ENCODE measurements at places on chromosomes 2 and 18.

DNA sequence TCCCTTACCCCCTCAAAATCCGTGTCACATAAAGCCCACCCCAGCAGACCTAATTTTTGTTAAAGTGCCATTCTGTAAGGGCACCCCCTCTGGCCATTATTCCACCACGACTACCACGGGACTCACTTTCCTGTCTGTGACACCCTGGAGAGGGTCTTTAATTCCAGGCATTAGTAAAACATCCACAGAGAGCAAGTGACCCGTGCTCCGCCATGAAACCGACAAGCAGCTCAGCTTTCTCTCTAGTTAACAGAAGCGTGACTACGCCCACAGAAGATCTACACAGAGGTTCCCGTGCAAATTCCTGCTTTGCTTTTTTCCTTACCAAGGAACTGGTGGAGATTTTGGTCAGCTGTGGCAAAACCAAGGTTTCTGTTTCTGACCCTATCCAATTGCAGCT, 4.4 kb downstream of the SIGLEC15 start:
- DNase-seq: no peak

DNA sequence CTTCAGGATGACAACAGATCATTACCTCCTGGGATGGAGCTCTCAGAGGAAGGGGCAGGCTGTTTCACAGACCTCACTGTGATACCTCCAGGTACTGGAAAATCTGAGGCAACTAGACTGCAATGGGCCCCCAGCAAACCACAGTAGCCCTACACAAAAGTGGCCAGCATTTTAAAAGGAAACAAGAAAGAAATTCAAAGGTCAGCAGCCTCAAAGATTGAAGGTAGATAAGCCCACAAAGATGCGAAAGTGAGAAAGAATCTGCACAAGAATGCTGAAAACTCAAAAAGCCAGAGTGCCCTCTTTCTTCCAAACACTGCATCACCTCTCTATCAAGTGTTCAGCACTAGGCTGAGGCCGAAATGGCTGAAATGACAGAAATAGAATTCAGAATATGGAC, 499.5 kb upstream of the CHAC2 start:
- DNase-seq: no peak

DNA sequence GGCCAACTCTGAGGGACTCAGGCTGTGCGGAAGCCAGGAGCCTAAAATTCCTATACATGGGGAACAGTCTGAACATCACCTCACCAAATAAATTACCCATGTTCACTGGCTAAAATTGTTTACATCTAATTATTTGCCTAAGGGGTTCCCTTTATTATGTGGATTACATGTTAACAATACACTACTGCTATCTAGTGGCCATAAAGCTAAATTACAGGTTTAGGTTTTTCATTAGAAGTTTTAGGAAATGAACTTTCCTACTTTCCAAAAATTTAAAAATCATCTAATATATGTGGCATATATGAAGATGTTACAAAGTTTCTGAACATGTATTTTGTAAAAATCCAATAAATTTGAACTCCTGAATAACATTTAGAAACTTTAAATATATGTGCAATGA, 40.3 kb downstream of the PLA2R1 start:
- DNase-seq: no peak

DNA sequence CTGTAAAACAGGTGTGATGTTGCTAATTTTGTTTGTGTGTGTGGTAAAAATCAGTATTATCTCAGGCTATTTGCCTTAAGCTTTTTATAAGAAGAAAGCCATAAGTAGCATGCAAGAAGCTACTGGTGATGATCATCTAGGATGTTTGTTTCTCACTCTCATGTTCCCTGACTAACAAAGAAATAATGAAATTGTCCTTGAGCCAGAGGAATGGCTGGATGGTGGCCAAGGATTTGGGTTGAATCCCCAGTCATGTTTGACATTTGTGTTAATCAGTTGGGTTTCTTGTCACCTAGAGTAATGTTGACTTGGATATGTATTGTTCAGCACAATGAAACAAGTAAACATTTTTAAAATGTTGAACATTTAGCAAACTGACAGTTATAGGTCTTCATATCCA, 496.8 kb upstream of the ZEB2 start:
- no peak for DNase-seq

DNA sequence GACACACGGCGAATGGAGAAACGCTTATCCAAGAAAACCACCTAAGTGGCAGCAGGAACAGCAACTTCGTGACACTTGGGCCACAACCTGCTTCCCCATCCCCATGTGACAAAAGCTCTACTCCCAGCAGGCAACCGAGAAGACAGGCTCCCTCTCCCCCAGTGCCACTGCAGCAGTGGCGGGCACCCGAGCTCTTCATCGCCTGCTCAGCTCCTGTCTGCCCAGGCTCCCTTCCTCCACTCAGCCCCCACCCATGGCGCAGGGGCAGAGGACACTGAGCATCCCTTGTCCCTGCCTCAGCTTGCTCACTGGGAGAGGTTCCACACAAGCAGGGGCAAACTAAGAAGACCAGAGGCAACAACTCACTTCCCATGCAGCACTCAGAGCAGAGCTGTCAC, 22.9 kb downstream of the SLC66A2 start:
- DNase-seq: no peak

DNA sequence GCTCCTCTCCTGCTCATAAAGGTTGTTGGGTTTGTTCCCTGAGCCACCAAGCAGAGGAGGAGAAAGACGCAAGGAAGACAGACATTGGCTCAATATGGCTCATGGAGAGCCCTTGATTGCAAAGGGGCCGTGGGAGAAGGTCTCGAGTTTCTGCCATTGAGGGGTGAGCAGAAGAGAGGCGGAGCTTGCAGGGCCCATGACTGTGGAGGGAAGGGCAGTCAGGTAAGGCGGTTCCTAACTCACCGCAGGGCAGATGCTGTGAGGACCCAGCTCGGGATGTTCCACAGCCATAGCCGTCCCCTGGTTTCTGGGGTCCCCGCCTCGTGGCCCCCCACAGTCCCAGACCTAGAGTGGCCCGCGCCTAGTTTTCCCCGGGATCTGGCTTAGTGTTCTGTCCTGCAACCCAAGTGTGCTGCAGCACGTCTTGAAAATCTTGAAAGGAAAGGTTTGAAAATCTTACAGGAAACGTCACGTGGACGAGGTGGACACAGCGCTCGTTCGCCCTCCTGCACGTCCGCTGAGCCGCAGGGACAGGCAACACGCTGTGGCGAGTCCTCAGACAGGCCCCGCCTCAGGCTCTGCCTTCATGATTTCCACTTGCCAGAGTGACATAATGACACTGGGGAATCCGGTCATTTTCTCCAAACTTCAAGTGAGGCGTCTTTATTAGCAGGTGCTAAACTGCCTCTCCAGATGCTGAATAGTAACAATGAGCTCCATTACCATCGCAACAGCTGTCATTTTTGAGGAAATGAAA, 105.5 kb upstream of the HDAC4 start:
- DNase-seq: no peak

- no peak for DNase-seq
Observed at GRCh38 chr2:81583311-81584108, 1279.0 kb upstream of the LRRTM1 start.
